ENCODE measurements at places on chromosomes 4 and X. TPM values are rescaled to one million over a fixed set of nuclear protein-coding genes. Genes with fewer than 3 reads are reported as not detected.

- DNase-seq: no peak
Measured at GRCh38 chr4:1210241-1210841, 38.0 kb upstream of the SPON2 start.

GRCh38 chr4:7964890-7965662, 25.4 kb upstream of the AFAP1 start:
- DNase-seq: no peak

GRCh38 chr4:54085284-54085683, 14.7 kb upstream of the GSX2 start:
- peak; percentile 61 for DNase-seq

DNA sequence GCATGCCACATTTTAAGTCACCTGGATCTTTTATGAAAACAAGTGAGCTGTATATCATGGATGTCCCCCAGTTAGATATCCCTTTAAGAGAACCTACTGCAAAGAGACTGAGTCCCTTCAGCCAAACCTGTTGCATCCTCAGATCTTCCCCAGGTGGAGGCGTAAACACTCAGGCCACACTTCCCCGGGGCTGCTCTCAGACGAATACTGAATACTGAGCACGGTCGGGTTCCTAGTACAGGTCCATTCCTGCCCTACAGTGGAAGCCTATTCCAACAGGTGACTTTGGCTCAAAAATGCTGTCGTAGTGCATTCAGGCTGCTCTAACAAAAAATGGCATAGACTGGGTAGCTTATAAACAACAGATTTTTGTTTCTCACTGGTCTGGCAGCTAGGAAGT, 320.2 kb upstream of the CLNK start:
- DNase-seq: no peak

DNA sequence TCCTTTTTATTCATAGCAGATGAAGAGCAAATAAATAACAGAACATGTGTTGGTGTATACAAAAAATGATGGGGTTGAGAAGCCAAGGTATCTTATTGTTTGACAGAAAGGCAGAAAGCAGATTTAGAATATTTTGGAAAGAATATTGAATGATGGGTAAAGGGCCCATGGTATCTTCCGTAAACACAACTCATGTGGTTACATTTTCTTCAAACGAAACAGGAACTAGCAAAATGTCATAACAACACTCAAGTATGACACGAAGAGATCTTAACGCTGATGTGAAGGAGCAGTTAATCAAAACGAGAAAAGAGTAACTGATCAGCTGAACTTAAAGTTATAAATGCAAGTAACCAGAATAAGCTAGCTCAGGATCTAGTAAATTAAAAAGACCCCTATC, 195.7 kb upstream of the GK2 start:
- DNase-seq: no peak

DNA sequence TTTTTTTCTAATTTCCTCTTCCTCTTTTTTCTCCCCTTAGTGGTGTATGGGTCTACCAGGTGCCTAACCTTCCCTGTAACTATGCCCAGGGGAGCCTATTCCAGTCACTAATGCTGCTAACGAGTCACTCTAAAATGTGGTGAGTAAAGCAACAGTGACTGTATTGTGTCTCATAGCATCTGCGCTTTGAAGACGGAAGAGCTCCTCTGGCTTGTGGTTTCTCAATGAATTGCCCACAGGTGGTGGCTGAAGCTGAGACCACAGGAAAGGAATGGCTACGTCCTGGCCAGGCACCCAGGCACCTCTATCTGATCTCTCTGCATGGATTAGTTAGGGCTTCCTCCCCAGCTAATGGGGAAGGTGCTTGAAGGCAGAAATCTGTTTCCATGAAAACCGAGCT, 763.5 kb upstream of the FRG1 start:
- DNase-seq: no peak

- no peak for DNase-seq
Measured at GRCh38 chr4:123304151-123304964, 92.2 kb upstream of the SPRY1 start.

- DNase-seq: no peak
Measured at GRCh38 chr4:151990201-151990600, 229.4 kb upstream of the GATB start.

DNA sequence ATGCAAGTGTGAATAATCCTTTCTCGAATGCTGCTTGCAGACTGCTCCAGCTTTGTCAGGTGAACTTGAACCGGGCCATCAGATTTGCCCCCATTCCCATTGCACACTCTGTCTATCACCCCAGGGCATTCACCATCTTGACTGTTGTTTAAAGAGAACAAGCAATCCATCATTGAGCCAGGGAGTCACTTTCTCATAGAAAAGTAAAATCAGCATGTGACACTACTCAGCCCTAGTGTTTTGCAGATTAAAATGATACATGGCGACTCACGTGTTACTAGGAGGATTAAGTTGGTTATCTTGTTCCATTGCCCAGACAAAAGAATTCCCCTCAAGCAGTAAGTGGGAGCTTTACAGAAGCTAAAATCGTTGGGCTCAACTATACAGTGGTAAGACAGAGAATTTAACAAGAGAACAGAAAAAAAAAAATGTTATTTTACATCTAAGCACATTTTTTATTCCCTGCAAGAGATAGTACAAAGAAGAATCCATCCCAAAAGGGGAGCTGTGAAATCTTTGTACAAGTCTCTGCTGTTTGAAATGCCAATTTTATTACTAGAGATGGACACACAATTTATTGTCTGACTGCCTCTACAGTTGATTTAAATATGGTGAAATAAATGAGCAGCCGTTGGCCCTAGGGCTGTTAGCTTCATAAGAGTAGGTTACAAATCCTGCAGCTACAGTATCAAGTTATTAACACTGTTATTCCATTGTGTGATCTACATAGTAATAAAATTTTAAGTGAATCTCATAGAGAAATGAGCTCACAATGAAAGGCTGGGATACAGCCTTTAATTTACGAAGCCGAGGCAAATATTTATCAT, 67.5 kb downstream of the NEUROG2 start:
- no peak for DNase-seq

DNA sequence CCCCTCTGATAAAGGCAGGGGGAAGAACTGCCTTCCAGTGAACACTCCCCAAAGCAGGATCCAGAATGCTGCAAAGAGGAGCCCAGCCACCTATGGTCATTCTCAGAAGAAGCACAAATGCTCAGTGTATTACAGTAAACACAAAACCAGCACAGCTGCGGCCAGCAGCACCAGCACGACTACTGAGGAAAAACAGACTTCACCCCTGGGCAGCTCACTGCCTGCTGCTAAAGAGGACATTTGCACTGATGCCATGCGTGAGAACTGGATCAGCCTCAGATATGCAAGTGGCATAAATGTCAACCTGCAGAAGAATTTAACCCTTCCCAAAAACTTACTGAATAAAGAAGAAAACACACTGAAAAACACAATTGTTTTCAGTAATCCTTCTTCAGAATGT, 80.2 kb upstream of the TLR2 start:
- DNase-seq: no peak

GRCh38 chr4:5866841-5867813, 25.8 kb downstream of the CRMP1 start:
- no peak for DNase-seq

- no peak for DNase-seq
Measured at GRCh38 chrX:120305531-120306141, 5.6 kb downstream of the TMEM255A start.

GRCh38 chr4:73704314-73705055, 35.9 kb upstream of the CXCL8 start:
- DNase-seq: no peak

DNA sequence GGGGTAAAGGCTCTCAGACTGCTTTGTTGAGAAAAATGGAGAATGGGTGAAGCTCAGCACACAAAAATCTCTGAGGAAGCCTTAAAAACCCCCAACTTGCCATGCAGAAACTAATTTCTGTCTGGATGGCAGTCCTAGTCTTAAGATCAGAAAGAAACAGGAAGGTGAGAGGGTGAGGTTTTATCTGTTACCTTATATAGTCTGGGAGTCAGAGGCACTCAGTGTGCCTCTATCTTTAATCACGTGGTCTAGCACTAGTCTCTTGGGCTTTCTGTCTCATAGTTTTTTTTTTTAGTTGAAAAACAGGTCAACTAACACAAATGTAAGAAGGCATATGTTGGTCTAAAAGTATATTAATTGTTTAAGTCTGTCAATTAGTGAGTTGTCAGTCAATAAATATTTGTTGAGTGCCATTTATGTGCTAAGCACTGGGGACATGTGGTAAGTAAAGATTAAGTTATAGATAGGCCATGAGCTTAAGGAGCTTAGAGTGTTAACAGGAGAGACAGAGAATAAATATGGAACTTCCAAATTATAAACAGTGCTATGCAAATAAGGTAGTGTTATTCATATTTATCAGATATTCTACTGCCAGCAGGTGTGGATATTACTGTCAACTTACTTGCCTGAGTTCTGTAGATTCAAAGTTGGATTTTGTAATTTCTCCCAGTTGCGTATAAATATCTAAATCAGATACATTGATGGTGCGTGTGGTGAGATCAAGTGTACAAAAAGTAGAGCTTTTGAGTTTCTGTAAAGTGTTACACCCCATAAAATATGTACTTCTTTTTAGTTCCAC, 7.0 kb downstream of the CYBB start:
- DNase-seq: no peak

DNA sequence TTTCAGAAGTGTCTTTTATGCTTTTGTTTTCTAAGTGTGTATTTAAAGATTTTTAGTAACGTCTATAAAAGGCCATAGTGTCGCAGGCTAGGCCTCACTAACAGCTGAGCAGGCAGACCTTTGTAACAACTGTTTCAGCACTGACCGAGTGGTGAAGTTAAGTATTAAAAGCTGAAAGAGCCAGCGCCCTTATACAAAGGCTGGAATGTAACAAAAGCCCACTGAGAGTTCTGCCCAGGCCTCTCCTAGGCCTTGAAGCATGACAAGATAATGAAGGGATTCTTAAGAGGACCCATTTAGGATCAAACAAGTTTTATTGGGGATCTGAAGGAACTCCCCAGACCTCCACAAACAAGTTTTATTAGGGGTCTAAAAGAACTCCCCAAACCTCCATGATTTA, 722.5 kb upstream of the PRKX start:
- no peak for DNase-seq

Gene SYTL4
- 19.3 TPM for total RNA-seq

Gene WNK3
- total RNA-seq: 5.4 TPM

Gene DCTD
- 75.2 TPM for total RNA-seq

Gene ADH7
- not detected for total RNA-seq

Gene LEF1
- 7.2 TPM for total RNA-seq

Gene PNMA5
- total RNA-seq: not detected
